ENCODE measurements at places on chromosomes 13 and 19.

DNA sequence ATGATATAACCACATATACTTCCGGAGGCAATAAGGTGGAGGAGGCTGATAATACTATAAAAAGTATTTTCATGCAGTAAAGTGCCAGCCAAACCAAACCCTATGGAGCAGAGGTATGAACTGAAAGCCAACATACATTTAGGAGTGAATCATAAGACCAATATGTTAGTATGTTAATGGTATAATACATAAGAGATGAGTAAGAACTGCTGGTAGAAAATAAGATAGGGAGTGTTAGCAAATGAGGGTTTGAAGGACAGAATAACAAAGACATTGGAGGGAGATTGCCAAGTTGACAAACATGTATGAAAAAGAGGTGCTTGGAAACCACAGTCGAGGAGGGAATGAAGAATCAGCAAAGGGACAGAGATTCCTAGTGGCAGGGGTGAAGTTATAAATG is 10.8 kb downstream of the ENOX1 start:
- no peak for DNase-seq

DNA sequence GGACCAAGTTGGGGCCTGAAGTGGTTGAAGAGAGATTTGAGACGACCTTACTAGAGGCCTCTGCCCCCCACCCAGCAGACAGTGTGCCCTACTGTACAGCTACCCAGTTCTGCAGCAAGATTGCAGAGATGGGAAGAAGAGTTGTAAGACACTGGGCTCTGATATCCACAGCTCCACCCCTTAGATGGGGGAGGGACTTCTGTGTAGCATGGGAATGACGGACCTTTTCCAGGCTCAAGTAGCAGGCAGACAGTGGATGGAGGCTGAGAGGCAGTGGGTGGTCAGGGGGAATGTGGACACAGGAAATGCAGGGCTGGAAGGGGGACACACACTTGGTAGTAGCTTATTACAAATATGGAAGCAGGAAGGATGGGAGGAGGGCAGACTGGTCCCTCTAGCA is 13.0 kb downstream of the LRFN3 start:
- no peak for DNase-seq

GRCh38 chr13:59891053-59891452 is 272.7 kb downstream of the DIAPH3 start:
- no peak for DNase-seq

GRCh38 chr13:51500687-51501086 is 47.9 kb upstream of the INTS6 start:
- no peak for DNase-seq

GRCh38 chr13:66661336-66661735 is 568.8 kb downstream of the PCDH9 start:
- DNase-seq = no peak
